ENCODE measurements at places on chromosomes 2 and 18. TPM values are rescaled to one million over a fixed set of nuclear protein-coding genes. Genes with fewer than 3 reads are reported as not detected.

DNA sequence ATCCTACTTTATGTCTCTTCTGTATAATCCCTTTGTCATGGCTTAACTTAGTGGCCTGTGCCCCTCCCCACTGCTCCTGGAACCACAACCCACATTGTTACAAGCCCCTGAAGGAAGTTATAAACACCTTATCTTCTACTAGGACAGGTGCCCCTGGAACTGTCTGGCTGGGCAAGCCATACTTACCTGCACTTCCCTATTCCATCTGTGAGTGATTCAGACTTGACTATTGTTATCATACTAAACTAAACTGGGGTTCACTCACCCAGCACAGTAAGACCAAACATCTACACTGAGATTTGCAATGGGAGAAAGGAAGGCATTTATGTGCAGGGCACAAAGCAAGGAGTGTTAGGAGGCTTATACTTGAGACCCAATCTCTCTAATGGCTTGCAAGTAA lies 3.7 kb upstream of the UGT1A6 start:
- DNase-seq = no peak

DNA sequence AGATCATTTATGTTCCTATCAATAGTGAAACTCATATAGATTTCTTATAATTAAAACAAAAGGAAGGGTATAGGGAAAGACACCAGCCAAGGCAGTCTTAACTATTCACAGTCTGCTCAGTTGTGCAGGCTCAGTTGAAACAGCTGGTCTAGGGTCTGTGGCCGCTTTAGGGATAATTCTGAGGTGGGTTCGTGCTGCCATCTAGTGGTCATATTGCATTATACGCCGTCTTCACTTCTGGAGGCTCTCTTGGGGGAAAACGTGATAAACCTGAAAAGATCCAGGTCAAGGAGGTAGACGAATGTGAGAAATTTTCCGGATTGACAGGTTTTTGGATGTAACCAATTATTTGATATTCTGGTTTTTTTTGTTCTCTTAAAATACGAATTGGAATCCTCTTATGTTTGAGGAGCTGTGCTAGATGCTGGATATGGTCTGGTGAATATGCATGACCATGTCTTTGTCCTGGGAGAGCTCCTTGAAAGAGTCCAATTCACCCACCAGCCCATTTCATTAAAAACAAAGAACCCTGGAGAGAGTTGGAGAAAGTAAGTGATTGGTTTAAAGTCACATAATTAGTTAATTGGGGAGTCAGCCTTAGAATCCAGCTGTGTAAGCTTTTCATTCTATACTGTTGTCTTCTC lies 492.4 kb downstream of the PLCL1 start:
- peak; percentile 88 for DNase-seq

- DNase-seq = no peak
Measured at GRCh38 chr2:144453486-144454158, 66.3 kb downstream of the ZEB2 start.

DNA sequence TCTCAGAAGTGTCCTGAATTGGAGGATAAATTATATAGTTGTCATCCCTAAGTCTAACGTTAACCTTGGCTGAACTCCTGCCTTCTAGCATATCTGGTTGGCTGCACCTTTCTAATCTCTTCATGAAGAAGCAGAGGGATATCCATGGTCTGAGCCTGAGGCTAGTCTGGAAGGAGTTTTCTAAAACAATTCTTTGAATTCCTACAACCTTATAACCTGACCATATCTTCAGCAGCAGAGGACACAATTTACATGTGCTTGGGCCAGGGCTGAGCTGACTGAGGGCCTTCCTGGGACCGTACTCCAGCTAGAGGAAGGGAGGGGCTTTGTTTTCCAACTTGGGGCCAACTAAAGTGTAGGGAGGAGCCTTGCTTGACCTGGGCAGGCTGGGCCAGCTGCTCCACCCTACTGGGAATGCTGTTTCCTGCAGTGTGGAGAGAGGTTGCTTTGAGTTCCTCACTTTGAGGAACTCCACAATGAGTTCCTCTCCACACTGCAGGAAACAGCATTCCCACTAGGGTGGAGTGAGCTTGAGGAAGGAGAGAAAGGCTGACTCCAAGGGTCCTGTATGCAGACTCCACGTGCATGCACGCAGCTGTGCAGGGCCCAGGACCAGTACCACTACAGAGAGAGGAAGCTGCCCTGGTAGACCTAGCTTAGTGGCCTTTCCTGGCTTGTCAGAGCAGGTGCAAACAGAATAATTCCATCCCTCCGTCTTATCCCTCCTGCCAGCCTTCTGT lies 19.6 kb downstream of the CEP68 start:
- DNase-seq = peak; percentile 51

DNA sequence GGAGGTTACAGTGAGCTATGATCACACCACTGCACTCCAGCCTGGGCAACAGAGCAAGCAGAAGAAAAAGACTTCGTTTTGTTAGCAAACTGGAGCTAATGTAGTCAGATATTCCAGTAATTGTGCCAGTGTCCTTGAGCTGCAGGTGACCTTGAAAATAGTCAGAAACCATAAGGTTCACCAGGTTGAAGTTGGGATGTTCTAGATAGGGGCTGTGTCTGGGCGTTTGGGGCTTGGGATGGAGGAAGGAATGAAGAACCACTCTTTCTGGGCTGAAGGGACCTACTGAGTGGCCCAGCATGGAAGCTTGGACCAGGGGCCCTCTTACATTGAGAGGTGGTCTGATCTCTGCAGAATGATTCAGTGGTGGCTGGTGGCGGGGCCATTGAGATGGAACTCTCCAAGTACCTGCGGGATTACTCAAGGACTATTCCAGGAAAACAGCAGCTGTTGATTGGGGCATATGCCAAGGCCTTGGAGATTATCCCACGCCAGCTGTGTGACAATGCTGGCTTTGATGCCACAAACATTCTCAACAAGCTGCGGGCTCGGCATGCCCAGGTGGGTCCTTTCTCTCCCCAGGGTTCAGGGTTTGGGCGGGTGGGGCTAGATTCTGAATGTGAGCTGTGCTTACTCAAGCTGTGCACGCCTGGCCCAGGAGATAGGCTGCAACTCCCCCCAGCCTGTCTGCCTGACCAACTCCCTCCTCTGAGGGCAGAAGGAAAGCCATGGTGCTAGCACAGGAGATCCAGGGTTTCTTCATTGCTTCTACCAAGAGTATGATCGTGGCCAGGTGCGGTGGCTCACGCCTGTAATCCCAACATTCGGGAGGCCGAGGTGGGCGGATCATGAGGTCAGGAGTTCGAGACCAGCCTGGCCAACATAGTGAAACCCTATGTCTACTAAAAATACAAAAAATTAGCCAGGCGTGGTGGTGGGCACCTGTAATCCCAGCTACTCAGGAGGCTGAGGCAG lies 17.1 kb downstream of the CCT7 start:
- DNase-seq = no peak

Gene RAB12
- total RNA-seq = 80.4 TPM

Gene SLC1A4
- 2.7 TPM for total RNA-seq

Gene ZNF638
- total RNA-seq = 190 TPM

Gene UBE2F
- 106 TPM for total RNA-seq

Gene UGT1A5
- not detected for total RNA-seq
